ENCODE measurements at places on chromosomes 4 and X. TPM values are rescaled to one million over a fixed set of nuclear protein-coding genes. Genes with fewer than 3 reads are reported as not detected.

The FRAS1 gene
- 0.87 TPM for total RNA-seq

The NAP1L3 gene
- total RNA-seq = 12.9 TPM

The RAB39B gene
- total RNA-seq = 0.72 TPM

The MID1IP1 gene
- total RNA-seq = 26.1 TPM

The MAGEB1 gene
- not detected for total RNA-seq

GRCh38 chr4:144710526-144710912 is 64.6 kb downstream of the HHIP start:
- no peak overlapping the region for H3K27ac ChIP-seq
- no peaks in the 10 kb centered on the region for H3K36me3 ChIP-seq
- no peaks in the 10 kb centered on the region for H3K27me3 ChIP-seq
- DNase-seq = no peak

DNA sequence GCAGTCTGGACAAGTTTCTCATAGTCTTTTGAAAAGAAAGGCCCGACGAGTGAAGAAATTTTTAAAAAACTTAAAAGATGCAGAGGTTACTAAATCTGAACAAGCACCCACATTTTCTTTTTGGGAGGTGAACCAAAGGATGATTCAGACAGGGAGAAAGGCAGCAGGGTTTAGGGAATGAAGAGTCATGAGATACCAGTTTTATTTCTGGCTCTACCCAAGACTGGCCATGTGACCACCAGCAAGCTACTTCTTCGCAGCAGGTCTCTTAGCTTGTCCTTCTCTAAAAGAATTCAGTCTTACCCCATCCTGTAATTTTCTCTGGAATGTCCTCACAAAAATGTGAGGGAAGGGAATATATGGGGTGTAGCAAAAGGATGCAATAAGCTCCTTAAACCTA is 37.6 kb downstream of the AMOT start:
- H3K4me3 ChIP-seq = no peak overlapping the region
- no peaks in the 10 kb centered on the region for H3K4me1 ChIP-seq
- no peaks in the 10 kb centered on the region for H3K36me3 ChIP-seq

DNA sequence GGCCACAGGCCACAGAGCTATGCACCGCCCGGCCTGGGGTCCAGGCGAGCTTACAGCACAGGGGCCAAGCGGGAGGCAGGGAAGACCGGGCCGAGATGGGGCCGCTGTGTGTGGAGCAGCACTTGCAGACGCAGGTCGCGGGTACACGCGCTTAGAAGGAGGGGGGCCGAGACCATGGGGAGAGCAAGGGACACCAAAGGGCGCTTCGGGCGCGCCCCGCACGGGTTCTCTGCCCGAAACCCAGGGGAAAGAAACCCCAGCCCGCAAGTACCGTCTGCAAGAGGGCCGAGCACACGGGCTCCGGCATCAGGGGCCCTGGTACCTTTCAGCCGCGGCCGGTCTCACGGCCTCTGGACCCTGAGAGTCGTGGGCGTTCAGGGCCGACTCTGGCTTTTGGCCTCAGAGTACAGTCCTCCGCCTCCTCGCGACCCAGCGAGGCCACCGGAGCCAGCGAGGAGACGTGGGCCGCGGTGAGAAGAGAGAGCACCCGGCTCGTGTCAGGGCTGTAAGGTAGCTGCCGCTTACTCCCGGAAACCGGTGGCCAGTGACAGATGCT is 342 bp downstream of the EOLA2 start:
- no peaks in the 10 kb centered on the region for H3K4me1 ChIP-seq
- no peaks in the 10 kb centered on the region for H3K36me3 ChIP-seq
- no peaks in the 10 kb centered on the region for H3K27me3 ChIP-seq
- DNase-seq = peak; percentile 61
- H3K4me3 ChIP-seq = peak overlapping the region; percentile 55

- H3K4me3 ChIP-seq = no peak overlapping the region
- no peaks in the 10 kb centered on the region for H3K27me3 ChIP-seq
- peaks cover 3% of the 10 kb centered on the region for H3K4me1 ChIP-seq
Measured at GRCh38 chr4:125704726-125705125, 390.0 kb downstream of the FAT4 start.

DNA sequence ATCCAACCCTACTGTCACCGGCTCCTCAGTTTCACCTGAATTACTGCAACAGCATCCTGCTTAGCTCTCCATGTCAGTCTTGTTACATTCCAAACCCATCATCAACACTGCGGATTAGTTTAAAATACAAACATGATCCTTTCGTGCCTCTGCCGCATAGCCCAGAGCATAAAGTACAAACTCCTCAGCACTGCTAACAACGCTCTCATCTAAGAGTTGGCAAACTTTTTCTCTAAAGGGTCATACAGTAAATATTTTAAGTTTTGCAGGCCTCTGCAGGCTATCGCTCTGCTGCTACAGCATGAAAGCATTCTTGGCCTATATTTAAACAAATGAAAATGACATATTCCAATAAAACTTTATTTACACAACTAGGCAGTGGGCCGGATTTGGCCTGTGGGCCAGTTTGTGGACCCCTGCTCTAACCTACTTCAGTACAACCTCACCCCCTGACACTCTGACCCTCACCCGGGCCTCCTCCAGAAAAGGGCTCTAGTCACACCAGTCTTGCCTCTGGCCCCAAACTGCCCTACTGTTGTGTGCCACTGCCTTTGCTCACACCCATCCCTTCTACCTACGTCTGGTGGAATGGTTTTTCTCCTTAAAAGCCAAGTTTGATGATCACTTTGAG is 7.2 kb downstream of the STX18 start:
- no peaks in the 10 kb centered on the region for H3K36me3 ChIP-seq
- no peak for DNase-seq
- H3K27me3 ChIP-seq = no peaks in the 10 kb centered on the region
- no peak overlapping the region for H3K4me3 ChIP-seq
- no peaks in the 10 kb centered on the region for H3K4me1 ChIP-seq

DNA sequence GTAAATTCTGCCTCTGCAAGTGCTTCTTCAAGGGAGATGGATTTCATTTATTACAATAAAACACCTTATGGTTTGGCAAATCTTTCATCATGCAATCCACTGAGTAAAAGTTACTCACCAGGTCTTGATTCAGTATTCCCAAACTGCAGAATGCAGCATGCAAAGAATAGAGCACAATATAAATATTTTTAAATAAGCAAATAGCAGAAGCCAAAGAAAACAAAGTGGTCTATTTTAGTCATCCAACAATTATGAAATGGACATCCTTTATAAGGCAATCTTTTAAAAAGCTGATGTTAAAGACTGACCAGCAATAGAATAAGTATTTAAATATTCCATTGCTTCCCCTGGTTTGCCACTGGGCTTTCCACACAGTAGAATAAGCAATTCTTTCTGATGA is 59.5 kb downstream of the SLC39A8 start:
- no peak overlapping the region for H3K27ac ChIP-seq
- H3K36me3 ChIP-seq = no peaks in the 10 kb centered on the region
- no peak for DNase-seq
- no peaks in the 10 kb centered on the region for H3K4me1 ChIP-seq
- H3K27me3 ChIP-seq = no peaks in the 10 kb centered on the region
- no peak overlapping the region for H3K4me3 ChIP-seq

- no peak for DNase-seq
- H3K4me3 ChIP-seq = no peak overlapping the region
- no peaks in the 10 kb centered on the region for H3K4me1 ChIP-seq
Measured at GRCh38 chr4:93810340-93810992, 18.1 kb upstream of the ATOH1 start.

GRCh38 chr4:173821876-173822275 is 291.8 kb upstream of the HAND2 start:
- H3K4me3 ChIP-seq = no peak overlapping the region
- no peak overlapping the region for H3K27ac ChIP-seq
- no peaks in the 10 kb centered on the region for H3K4me1 ChIP-seq
- no peak for DNase-seq
- H3K27me3 ChIP-seq = no peaks in the 10 kb centered on the region

DNA sequence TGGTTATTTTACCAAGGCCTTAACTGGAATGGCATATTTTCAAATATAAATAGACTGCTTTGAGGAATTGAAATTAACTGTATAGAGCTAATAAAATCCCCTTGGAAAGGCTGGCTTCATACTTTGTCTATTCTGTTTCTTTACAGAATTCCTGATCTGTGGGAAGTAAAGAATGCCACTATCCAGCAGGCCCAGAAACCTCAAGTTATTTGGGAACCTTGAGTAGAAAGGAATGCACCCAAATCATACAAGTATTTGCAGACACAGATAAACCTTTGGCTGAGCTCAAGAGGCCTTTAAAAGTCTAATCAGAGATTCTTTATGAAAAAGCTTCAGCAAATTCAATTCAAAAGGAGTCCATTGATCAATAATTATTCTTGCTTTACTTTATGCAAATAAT is 975.7 kb upstream of the PABPC4L start:
- no peak overlapping the region for H3K27ac ChIP-seq
- H3K36me3 ChIP-seq = no peaks in the 10 kb centered on the region
- H3K27me3 ChIP-seq = no peaks in the 10 kb centered on the region
- no peak overlapping the region for H3K4me3 ChIP-seq
- DNase-seq = no peak

- no peak for DNase-seq
- no peaks in the 10 kb centered on the region for H3K27me3 ChIP-seq
- no peak overlapping the region for H3K27ac ChIP-seq
- no peaks in the 10 kb centered on the region for H3K36me3 ChIP-seq
Measured at GRCh38 chrX:118552121-118552900, 56.7 kb downstream of the DOCK11 start.

DNA sequence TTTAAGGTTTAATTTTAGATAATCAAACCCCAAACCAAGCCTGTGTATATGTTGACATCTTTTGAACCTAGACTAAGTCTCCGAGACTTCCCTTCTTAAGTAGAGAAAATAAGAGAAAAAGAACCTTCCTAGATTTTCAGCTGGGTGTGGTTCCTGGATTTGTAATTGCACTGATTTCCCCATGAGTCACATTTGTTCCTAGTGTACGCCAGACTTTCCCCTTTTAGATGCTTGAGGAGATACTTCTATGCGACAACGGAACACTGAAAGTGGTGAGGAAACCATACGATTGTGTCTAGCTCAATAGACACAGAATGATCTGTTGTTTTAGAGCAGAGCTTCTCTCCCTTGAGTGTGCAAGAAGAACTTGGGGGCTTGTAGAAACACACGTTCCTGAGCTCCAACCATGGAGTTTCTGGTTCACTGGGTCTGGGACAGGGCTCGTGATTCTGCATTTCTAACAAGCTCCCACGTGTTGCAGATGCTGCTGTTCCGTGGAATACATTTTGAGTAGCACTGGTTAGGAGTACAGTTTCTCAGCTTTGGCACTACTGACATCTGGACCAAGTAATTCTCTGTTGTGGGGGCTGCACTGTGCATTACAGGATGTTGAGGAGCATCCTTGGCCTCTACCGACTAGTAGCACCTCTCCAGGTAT is 87.1 kb downstream of the AMELX start:
- no peaks in the 10 kb centered on the region for H3K27me3 ChIP-seq
- no peak for DNase-seq
- H3K36me3 ChIP-seq = no peaks in the 10 kb centered on the region
- peak overlapping the region; percentile 67 for H3K27ac ChIP-seq
- H3K4me3 ChIP-seq = no peak overlapping the region

DNA sequence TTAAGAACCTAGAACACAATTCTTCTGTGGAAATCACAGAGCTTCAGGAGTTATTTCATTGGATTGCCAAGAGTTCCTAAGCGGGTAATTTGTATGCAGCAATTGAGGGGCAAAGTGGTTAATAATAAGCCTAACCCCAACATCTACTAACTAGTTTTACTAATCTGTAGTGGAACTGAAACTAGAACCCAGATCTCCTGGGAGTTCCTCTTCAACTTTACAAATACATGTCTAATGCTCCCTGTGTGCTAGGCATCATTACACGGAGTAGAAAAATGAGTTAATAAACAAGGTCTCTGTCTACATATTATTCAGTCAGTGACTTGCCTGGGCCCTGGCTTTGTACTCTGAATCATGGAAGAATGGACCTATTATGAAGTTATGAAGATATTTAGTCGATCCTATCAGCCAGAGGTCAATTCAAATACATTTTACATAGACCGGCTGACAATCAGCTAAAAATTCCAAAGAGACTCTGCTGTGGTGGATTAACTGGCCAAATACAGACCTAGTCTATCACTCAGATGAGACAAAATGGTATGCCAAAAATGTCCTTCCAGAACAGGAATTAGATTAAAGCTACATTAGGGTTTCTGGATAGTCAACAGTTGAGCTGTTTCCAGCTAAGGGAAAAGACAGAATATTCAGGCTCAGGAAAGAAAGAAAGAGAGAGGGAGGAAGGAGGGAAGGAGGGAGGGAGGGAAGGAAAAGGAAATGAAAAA is 326.0 kb downstream of the FBXW7 start:
- no peak overlapping the region for H3K4me3 ChIP-seq
- H3K27ac ChIP-seq = no peak overlapping the region
- H3K36me3 ChIP-seq = no peaks in the 10 kb centered on the region

GRCh38 chr4:96092151-96092705 is 252.3 kb downstream of the PDHA2 start:
- no peak overlapping the region for H3K27ac ChIP-seq
- DNase-seq = no peak
- H3K4me3 ChIP-seq = no peak overlapping the region
- H3K4me1 ChIP-seq = no peaks in the 10 kb centered on the region

GRCh38 chr4:175767150-175767549 is 44.9 kb downstream of the GPM6A start:
- no peaks in the 10 kb centered on the region for H3K4me1 ChIP-seq
- H3K27ac ChIP-seq = no peak overlapping the region
- DNase-seq = no peak
- H3K36me3 ChIP-seq = no peaks in the 10 kb centered on the region
- H3K27me3 ChIP-seq = no peaks in the 10 kb centered on the region
- no peak overlapping the region for H3K4me3 ChIP-seq

- no peaks in the 10 kb centered on the region for H3K4me1 ChIP-seq
- H3K4me3 ChIP-seq = no peak overlapping the region
- DNase-seq = no peak
Measured at GRCh38 chr4:152896811-152897210, 39.3 kb upstream of the FHDC1 start.

GRCh38 chr4:109213056-109213455 is 89.4 kb downstream of the COL25A1 start:
- no peaks in the 10 kb centered on the region for H3K36me3 ChIP-seq
- H3K27me3 ChIP-seq = no peaks in the 10 kb centered on the region
- no peak for DNase-seq
- no peaks in the 10 kb centered on the region for H3K4me1 ChIP-seq
- no peak overlapping the region for H3K27ac ChIP-seq

DNA sequence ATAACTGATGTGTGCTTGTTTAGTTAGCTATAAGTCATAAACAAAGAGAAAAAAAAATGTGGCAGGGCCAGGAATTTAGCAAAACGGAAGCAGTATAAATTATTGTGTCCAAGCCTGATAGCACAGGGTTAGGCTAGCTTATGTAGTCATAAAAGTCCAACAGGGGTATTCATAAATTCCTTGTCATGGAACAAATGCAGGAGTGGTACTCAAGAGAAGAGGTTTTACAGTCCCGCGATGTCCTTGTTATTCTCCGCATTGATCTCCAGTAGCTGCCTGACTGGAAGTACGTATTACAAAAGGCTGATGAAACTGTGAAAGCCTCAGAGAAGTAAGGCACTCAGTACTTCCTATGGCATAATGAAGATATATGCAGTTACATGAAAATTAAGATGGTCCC is 336.9 kb upstream of the TRAM1L1 start:
- no peak for DNase-seq
- H3K27ac ChIP-seq = no peak overlapping the region
- H3K4me3 ChIP-seq = no peak overlapping the region
- no peaks in the 10 kb centered on the region for H3K4me1 ChIP-seq
